ENCODE measurements at places on chromosomes 3 and 15.

- no peak for ATAC-seq
Observed at GRCh38 chr3:38653685-38654537, 4.4 kb upstream of the SCN5A start.

- ATAC-seq = peak; percentile 45
Observed at GRCh38 chr15:75167588-75168350, 33.9 kb upstream of the C15orf39 start.

GRCh38 chr3:45608296-45608695 lies 13.7 kb downstream of the LIMD1 start:
- ATAC-seq = no peak

DNA sequence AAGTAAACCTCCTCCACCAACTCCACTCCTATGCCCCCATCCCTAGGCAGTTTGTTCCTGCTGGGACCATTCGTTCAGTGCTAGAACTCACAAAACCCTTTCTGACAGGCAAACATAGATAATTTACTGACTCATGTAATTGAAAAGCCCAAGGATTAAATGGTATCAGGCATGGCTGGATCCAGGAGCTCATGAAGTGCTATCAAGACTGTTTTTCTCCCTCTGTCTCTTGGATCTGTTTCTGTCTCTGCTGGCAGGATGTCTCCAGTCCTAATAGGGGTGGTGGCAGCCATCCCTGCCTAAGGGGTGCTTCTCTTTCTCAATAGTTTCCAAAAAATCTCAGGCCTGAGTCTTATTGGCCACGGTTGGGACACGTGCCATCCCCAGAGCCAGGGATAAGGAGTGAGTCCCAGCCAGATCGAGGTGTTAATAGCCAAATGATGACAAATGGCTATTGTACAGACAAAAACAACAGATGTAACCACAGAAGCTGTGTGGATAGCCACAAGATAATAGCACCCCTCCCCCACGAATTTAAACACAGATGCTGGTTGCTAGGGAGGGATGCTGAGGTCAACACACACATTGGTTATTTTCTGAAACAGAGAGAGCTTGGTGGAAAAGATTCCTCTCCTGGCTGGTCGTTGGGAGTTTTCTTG lies 168.6 kb downstream of the SHQ1 start:
- no peak for ATAC-seq

DNA sequence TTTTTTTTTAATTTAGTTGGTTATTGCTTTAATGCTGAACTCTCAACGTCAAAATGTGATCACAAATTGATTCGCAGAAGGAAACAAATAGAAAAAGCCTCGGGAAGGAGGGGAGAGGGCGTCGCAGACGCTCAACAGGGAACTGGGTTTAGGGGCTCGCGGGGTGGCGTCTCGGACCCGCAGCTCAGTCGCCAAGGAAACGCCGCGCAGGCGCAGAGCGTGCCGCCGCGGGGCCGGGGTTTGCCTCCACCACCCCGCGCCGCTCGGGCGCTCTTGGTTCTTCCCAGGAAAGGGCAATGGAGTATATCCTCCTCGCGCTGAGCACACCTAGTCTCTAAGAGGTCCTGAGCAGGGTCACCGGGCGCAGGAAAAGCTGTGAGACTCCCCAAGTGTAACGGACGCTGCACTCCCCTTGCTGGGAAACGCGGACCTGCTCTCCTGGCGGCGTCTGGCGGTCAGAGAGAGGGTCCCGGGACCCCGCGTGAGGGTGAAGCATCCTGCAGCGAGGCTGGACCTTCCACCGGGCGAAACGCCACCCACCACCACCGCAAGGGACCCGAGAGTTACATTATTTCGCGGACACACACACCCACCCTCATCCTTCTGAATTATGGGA lies 753 bp downstream of the PLCH1 start:
- peak; percentile 41 for ATAC-seq
